ENCODE measurements at places on chromosomes 12 and 14.

- DNase-seq: no peak
Observed at GRCh38 chr12:11718768-11719253, 69.3 kb downstream of the ETV6 start.

DNA sequence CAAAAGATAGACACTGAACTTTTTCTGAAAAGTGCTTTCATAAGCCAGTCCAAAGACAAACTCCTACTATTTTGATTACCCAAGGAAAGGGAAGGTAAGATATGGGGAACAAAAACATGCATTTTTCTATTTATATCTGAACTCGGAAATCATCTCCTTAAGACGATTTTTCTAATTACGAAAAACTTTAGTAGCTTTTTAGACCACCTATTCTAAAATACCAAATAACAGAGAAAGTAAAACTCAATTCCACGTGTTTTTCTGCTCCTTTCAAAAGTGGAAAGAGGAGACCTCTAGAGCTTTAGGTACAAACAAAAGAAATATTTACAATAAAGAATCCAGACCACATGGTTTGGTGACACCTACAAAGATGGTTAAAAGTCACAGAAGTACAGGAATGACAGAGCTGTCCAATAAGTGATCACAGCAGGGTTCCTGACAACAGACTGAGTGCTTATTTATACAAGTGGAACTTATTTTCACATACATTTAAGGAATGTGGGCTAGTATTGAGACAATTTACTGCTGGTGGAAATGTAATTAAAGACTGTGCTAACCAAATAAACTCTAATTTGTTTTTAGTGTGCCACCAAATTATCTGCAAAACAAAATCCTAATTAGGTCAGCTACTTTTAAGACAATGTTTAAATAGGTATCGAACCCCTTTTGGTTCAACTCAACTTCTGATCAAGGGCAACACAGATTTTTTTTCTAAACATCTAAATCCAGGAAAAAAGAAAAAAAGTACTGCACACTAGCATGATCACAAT is 2.4 kb downstream of the LRIG3 start:
- DNase-seq: no peak

- no peak for DNase-seq
Observed at GRCh38 chr14:75310295-75311111, 31.9 kb downstream of the FOS start.

- no peak for DNase-seq
Observed at GRCh38 chr12:54475537-54475936, 2.1 kb upstream of the GTSF1 start.

GRCh38 chr14:36570065-36570464 is 12.3 kb downstream of the NKX2-8 start:
- no peak for DNase-seq

DNA sequence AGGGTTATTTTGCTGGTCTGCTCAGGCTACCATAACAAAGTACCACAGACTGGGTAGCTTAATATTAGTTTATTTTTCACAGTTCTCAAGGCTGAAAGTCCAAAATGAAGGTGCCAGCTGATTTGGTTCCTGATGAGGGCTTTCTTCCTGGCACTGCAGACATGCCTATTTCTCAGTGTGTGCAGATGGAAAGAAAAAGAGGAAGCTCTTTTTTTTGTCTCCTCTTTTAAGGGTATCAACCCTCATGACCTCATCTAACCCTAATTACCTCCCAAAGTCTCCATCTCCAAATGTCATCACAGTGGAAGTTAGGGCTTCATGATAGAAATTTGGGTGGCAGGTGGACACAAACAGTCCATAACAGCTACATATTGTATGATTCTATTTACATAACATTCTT is 25.0 kb upstream of the POLR3B start:
- no peak for DNase-seq
